ENCODE measurements at places on chromosomes 3 and 15.

- no peak for DNase-seq
These were observed 941 bp downstream of the SLC12A8 start for GRCh38 chr3:125211523-125212090.

DNA sequence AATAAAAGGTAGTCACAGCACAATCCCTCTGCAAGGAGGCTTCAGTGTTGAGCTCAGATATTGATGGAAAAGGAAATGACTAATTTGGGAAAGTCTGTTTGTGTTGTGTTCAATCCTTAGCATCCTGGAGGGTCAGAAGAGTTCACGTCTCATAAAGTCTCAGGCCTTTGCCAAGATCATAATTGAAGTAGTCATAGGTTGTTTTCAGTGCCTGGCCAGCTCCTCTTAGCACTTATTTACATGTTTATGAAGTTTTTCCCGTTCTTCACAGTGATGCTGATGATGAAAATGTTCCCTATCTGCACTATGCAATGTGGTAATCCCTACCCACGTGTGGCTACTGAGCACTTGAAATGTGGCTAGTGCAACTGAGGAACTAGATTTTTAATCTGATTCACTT, 61.6 kb upstream of the TGFBR2 start:
- no peak for DNase-seq

DNA sequence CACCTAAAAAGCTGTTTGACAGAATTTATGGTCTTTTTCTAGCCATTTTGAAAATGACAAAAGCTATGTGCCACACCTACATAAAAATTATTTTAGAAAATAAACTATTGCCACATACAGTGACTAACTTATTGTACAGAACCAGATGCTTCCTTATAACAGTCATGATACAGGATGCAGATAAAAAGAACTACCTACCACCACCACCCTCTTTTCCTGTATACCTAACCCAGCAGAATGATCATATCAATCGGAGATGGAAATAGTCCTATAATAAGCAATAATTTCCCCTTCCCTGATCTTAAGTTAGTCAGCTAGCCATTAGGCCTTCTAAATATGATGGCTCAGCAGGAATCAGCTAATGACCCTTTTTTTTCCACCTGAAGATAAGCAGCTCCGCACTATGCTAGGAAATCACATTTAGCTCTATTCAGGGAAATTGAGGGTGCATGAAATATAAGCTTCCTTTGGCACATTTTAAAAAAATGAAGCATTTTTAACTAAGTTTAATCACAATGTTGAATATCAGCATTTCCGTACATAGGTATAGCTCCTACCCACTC, 155.5 kb upstream of the SETMAR start:
- DNase-seq: no peak

DNA sequence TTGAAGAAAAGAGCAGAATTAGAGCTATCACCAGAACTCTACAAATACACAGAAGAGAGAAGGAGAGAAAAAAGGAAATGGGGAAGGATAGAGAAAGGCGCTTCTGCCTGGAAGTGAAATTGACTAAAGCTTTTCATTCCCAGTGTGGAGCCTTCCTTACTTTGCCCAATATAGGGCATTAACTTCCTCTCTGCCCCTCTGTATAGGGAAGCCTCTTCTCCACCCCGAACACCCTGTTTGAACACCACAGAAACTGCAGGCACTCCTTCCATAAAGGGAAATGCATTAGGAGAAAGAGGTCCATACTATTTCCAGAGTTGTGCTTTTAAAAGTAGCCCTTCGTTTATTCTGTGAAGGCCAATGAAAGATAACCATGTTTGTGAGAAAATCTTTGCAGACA, 248.5 kb downstream of the RAP2B start:
- no peak for DNase-seq

- DNase-seq: no peak
These were observed 39.3 kb downstream of the QTRT2 start for GRCh38 chr3:114095796-114096195.

- no peak for DNase-seq
These were observed 171.1 kb downstream of the KCNAB1 start for GRCh38 chr3:156291272-156292123.

DNA sequence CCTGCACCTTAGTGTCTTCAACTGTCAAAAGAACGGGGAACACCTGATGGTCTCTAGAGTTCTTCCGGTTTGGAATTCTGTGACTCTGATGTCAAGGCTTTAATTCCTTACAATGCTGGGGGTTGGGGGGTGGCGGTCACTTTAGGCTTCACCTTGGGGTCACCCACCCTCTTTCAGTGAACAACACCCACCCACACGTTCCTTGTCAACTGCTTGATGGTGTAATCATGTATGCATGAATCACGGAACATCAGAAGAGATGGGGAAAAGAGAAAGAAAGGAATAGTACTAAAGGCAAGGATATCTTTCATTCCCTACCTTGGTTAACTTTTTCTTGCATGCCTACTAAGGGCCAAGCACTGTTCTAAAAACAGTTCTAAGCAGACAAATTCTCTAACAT, 7.3 kb upstream of the UBE2E1 start:
- no peak for DNase-seq

- DNase-seq: no peak
These were observed 87.3 kb downstream of the PEX5L start for GRCh38 chr3:179949412-179949811.

DNA sequence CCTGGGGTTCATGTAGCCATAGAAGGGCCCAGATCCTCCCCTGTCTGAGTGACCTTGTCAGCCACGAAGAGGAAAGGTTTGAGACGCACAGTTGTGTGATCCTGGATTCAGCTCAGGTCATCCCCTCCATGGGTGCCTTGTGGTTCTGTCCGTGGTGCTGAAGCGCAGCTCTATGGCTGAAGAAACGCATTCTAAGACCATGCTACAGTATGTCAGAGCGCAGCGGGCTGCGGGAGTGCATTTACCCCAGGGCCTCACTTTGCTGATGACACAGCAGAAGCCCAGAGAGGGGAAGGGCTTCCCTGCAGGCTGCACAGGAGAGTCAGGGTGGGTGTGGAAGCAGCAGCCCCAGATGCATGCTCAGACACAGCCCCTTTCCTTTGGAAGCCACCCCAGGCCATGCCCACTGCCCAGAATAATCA, 68.8 kb upstream of the IQSEC1 start:
- no peak for DNase-seq

- no peak for DNase-seq
These were observed 59.7 kb downstream of the RGMA start for GRCh38 chr15:93029214-93029835.

DNA sequence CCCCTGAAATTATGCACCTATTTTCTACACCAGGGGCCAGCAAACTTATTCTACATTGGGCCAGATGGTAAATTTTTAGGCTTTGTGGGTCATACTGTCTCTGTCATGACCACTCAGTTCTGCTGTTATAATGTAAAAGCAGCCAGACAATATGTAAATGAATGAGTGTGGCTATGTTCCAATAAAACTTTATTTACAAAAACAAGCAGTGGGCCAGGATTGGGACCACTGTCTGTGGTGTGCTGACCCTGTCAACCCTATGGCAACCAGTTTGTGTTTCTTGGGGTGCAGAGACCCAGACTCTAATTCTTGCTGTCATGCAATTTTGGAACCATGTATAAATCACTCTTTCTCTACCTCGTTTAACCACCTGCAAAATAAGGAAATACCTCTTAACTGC, 74.7 kb downstream of the LRIG1 start:
- no peak for DNase-seq

GRCh38 chr15:101386967-101387366, 91.9 kb upstream of the SNRPA1 start:
- no peak for DNase-seq

DNA sequence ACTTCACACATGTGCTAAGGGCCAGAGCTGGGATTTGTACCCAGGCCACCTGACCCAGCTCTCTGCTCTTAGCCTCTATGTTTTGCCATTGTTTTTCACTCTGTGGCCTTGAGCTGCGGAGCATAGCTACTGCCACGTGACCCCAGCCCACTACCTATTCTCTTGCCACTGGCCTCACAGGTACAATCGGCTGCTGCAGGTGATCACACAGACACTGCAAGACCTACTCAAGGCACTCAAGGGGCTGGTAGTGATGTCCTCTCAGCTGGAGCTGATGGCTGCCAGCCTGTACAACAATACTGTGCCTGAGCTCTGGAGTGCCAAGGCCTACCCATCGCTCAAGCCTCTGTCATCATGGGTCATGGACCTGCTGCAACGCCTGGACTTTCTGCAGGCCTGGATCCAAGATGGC, 46.2 kb downstream of the SEMA3G start:
- DNase-seq: no peak

GRCh38 chr15:36599620-36600433, 20.4 kb downstream of the CDIN1 start:
- no peak for DNase-seq

Data from HCT116 (cell line).